ENCODE measurements at places on chromosomes 16 and 17.

GRCh38 chr17:42221886-42222745 is 27.8 kb upstream of the GHDC start:
- peak; percentile 46 for DNase-seq

DNA sequence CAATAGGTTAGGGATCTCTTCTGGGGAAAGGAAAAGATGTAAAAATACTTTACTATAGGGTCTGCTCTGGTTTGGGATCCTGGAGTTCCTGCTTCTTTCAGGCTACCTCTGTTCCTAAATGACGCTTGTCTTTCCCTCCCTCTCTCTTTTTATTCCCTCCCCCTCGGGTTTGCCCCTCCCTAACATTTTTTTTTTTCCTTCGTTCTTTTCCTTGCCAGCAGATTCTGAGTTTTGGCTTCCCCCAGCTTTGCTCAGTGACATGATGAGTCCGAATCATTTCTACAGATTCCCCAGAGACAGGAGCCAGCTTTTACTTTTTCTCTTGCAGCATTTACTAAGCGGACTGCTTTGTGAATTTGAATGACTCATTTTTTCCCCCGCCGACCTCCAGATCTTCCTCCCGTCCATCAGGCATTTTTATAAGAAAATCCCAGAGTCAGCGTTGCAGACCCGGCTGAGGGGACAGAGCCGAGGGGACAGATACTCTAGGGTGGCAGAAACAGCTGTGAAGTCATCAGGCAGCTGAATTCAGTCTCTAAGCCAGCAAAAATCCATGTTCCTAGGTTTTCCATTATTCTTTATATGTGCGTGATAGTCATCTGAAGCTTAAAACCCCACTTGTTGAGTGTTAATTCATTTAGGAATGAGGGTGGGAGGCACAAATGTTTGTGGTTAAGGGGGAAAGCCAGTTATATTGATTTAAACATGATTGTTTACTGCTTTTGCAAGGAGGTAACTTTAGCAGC is at the start of gene TMEM100:
Gene TMEM100 (minus strand): TSS at position 123 of the 746 bp plus-strand sequence. CDS start 1,794 bp downstream, outside the sequence.
- no peak for DNase-seq

- DNase-seq, result no peak
Measured at GRCh38 chr17:56694825-56695224, 101.3 kb downstream of the NOG start.

DNA sequence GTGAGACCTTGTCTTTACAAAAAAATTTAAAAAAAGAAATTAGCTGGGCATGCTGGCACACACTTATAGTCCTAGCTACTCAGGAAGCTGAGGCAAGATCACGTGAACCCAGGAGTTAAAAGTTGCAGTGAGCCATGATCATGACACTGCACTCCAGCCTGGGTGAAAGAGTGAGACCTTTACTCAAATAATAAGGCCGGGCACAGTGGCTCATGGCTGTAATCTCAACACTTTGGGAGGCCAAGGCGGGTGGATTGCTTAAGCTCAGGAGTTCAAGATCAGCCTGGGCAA is 11.5 kb upstream of the RIPOR1 start:
- DNase-seq, result no peak

DNA sequence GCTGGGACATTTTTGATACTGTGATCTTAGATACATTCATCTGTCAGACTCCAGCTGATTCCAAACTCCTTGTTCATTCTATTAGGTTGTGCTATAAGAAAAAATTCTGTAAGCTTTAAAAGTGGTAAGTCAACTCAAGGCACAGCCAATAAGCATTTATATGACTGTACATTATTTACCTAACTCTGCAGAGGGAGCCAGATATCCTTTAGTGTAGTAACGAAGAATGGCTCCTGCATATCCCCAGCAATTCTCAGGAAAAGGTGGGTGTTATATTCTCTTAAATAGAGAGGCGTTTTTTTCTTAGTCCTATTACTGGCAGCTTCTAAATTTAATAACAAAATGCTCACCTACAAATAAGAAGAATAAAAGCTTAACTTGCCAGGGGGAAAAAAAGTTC is 374.3 kb upstream of the GOT2 start:
- DNase-seq, result no peak

- DNase-seq, result no peak
Measured at GRCh38 chr16:52407778-52408177, 139.2 kb downstream of the TOX3 start.

DNA sequence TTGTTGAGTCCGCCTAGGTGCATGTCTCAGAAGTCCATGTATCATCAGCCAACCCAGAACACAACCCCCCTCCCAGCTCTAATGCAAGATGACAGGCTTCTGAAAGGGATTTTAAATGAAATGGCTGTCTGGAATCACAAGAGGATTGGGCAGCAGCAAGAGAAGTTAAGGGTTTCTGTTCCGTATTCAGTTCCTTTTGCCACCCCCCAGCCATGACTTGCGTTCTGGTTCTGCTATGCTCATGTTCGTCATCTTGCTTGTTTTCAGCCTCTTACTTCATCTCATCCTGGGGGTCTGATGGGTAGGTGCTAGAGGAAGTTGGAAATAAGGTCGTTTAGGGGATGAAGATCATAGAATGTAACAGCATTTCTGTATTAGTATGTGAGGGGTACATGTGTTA is 12.0 kb downstream of the MINK1 start:
- no peak for DNase-seq

GRCh38 chr17:2551928-2552327 is 40.2 kb upstream of the METTL16 start:
- no peak for DNase-seq

GRCh38 chr16:70390774-70391173 is 44.1 kb downstream of the DDX19A start:
- DNase-seq, result no peak

GRCh38 chr17:2008332-2009126 is 16.6 kb downstream of the RTN4RL1 start:
- DNase-seq, result no peak

DNA sequence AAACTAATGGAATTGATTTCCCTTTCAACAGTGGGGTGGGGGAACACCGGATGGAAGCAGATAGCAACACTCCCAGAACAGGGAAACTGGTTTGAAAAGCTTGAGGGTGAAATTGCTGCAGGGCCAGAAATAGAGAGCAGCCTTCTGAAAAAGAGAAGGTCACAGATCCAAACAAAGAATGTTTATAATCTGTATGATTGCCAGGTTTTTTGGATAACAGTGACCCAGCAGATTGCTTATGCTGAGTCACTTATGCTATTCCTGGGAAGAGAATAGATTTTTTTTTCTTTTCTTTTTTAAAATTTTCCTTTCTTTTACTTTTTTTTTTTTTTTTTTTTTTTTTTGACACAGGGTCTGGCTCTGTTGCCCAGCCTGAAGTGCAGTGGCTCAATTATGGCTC is 641.3 kb downstream of the KCNJ2 start:
- DNase-seq, result no peak

DNA sequence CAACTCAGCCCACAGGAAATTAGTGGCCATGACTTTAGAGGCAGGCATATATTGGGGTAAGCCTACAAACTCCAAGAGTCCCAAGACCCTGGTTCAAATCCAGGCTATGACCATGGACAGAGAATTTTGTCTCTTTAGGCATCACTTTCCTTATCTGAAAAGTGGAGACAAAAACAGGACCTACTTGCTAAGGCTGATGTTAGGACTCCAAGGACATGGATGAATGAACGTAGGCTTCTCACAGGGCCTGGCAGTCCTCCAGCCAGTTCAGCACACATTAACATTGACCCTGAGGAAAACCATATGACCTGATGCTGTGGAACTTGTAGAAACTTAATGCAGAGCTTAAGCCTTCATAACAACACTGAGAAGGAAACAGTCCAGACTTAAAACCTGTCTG is 1.4 kb downstream of the FKBP10 start:
- DNase-seq, result no peak

DNA sequence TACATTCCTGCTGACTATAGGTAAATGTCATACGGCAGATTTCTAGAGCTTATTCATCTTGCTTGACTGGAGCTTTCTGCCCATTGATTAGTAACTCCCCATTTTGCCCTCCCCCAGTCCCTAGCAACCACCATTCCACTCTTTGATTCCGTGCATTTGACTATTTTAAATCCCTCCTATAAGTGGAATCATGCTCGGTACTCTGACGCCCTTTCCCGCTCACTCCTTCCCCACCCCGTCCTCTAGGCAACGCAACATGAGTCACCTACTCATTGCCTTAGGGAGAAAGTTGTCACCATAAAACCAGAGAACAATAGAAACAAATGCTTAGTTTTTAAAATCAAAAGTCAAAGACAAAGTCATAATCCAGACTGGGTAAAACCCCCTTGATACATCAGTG is 45.5 kb upstream of the RBBP6 start:
- no peak for DNase-seq

GRCh38 chr17:3826191-3826590 is 19.9 kb downstream of the NCBP3 start:
- no peak for DNase-seq

DNA sequence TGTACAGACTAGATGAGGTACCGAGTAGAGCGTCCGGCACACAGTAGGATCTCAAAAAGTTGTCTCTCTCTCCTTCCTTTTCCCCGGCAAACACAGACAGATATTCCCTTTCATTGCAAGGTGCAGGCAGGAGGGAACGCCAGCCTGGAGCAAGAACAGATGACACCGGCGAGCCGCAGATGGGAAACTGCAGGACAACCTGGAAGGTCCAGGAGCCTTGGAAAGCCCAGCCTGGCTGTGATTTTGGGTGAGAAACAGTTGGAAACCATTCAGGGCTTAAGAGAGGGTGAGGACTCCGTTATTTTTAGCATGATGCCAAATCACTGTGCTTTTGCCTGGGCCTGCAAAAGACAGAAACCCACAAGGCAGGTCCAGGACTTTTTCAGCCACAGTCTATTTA is 7.3 kb downstream of the CDH11 start:
- no peak for DNase-seq

- peak; percentile 59 for DNase-seq
Measured at GRCh38 chr17:13827118-13827517, 225.4 kb upstream of the HS3ST3A1 start.

DNA sequence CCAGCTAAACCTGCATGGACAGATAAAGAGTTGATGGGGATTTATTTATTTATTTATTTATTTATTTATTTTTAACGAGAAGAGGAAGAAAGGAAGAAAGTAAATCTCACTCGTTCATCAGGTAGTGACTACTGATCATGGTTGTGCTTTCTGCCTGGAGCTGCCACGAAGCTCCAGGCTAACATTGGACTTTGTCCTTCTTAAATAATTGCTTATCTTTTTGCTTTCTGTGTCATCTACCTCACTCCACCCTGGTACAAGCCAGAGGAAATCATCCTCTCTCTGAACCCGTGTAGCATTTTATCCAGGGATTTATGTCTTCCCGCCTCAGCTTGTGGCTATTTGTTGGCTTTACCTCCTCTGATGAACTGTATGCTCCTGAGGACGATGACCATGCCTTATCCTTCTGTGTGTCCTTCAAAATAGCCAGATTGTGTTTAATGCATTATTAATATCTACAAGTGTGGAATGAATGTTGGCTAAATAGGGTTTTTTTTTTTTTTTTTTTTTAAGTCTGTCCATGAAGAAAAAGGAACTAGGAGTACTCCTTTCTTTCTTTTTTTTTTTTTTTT is 8.0 kb upstream of the SLC12A3 start:
- no peak for DNase-seq

GRCh38 chr17:41724476-41725050 is 9.9 kb downstream of the HAP1 start:
- no peak for DNase-seq

DNA sequence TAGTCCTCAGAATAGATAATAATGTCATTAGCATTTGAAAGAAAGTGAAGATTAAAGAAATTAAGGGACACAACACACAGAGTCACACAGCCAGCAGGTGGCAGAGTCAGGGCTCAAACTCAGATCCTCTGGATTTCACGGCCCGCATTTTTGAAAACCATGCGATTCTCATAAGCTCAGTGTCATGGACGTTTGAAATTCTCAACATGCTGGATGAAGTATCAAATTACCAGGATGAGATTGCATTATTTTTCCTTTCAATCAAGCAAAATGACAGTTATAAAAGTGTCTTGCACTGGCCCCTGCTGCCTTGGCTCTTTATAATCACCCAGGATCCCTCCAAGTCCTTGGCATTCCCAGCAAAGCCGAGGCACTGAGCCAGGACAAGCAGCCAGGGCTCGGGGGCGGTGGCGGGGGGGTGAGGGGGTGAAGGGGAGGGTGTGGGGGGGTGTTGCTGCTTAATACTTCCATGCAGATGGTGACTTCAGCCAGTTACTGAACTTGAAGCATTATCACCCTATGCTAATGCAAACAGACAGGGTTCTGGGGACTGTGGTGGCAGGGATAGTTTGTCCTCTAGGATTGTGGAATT is 6.6 kb upstream of the BMERB1 start:
- peak; percentile 44 for DNase-seq

DNA sequence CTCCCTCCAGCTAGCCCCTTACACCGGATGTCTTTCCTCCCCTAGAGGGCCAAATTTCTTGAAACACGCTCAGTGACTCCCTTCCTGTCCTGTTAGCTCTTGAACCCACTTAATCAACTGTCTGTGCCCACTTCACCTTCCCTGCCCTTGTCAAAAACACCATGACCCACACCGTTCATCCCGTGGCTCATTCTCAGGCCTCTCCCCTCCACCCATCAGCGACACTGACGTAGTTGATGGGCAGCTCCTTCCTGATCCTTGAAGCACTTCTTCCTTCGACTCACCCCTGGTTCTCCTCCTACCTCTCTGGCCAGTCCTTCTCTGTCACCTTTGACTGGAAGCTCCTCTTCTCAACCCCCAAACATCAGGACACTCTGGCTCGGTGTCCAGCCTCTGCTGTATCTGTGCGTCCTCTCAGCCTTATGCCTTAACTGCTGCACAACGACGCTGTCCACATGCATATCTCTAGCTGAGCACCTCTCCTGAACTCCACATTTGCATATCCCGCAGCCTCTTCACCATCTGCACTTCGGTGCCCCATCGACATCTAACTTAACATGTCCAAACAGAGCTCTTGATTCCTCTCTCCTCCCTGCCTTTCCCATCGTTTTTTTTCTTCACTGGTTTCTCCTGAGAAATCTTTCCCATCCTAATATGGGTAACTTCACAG is 39.3 kb upstream of the CCDC182 start:
- no peak for DNase-seq

GRCh38 chr16:85901773-85902365 is 2.9 kb downstream of the IRF8 start:
- no peak for DNase-seq

GRCh38 chr16:18829251-18829650 is 27.9 kb upstream of the ARL6IP1 start:
- DNase-seq, result no peak

GRCh38 chr16:31420037-31420436 is 8.1 kb downstream of the COX6A2 start:
- peak; percentile 39 for DNase-seq

GRCh38 chr17:18261146-18261515 is 669 bp downstream of the MIEF2 start:
- no peak for DNase-seq

GRCh38 chr16:29820271-29820701 is at the start of gene MVP:
Gene MVP (plus strand): TSS chr16:29820462. CDS start chr16:29830550, 10,088 bp downstream.
- peak; percentile 62 for DNase-seq

- DNase-seq, result no peak
Measured at GRCh38 chr17:54324813-54325212, 502.1 kb downstream of the KIF2B start.

GRCh38 chr17:9658593-9659211 is 13.4 kb downstream of the USP43 start:
- no peak for DNase-seq

- peak; percentile 89 for DNase-seq
Measured at GRCh38 chr16:56519459-56520250, at the start of gene BBS2. Gene BBS2 (minus strand): TSS chr16:56520024. CDS start chr16:56519862, 162 bp downstream.
